ENCODE measurements at places on chromosomes 3 and 15.

- DNase-seq = no peak
Observed at GRCh38 chr3:141828890-141829289, 47.6 kb upstream of the ATP1B3 start.

DNA sequence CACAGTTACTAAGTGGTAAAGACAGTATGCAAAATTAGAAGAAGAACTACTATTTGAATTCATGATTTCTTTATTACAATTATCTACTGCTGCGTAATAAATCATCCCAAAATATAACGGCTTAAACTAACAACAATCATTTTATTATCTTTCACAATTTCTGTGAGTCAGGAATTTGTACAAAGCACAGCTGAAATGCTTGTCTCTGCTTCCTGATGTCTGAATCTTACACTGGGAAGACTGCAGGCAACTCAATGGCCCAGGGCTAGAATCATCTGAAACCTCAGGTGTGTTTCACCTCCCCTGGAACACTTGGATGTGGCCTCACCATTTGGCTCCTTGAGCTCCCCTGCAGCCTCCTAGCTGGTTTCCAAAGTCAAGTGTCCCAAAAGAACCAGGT lies 145.1 kb downstream of the MAGI1 start:
- DNase-seq = no peak

DNA sequence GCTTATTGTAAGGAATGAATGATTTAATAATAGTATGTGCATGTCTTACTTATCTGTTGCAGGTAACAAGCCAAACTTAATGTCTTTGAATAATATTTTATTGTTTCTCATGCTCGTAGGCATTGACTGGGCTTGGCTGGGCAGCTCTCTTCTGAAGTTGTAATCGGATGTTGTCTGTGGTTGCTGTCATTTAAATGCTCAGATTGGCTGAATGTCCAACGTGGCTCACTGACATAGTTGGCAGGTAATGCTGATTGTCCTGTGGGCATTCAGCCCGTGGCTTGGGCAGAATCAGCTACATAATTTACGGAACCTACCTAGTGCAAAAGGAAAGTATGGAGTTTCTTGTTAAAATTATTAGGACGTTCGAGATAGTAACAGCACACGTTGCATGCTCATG lies 297.4 kb upstream of the GBE1 start:
- DNase-seq = no peak

DNA sequence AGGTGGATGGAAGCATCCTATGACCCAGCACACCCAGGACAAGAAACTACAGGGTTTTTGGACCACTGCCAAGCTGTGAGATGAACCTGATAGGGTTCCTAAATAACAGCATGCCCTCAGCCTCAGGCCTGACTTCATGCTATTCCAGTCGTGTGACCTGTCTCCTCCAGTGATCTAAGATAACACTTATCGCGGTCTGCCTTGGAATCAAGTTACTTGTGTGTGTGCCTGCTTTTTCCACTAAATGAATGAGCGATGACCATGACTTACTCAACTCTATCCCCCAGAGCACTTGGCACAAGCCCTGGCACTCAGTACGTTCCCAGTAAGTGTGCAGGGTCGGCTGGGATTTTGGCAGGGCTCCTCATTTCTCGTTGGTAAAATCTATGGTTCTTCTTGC lies 172.7 kb upstream of the TP63 start:
- DNase-seq = no peak

- DNase-seq = no peak
Observed at GRCh38 chr15:82168296-82168695, 94.2 kb downstream of the EFL1 start.

GRCh38 chr15:49155834-49156627 lies 632 bp upstream of the COPS2 start:
- DNase-seq = peak; percentile 5

DNA sequence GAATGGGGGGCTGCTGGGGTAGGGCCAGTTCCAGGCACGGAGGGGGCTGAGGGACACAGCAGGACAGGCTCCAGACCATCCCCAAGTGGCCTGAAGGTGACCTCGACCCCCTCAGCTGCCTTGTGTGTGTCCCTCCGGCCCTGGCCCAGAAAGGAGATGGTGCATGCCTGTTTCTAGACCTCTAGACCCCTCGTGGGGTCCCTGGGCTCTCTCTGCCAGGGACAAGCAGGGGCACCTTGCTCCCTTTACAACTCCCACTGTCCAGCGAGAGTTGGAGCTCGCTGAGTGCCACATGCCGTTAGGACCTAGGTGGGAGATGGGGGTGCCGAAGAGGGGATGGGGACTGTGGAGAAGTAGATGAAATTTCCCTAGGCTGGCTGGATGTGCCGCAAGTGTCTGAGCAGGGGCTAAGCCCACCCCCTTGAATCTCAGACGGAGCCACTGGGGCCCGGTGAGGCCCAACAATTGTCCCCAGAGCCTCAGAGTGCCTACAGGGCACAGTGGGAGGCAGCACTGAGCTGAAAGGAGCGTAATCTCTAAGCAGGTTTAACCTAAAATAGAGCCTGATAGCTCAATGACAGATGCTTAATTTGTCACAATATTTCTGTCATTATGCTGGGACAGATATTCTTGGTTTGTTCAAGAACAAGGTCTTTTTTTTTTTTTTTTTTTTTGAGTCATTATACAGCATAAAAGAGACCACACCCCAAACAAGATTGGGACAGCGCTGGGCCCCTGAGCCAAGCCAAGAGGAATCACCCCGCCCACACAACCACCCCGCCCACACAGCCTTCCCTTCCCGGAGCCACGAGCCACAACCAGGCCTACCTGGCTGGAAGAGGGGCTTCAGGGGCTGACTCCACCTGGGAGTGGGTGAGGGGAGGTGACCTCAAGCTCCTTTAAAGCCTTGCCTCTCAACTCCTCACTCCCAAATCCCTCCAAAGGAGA lies 23.6 kb upstream of the KLF13 start:
- peak; percentile 38 for DNase-seq

DNA sequence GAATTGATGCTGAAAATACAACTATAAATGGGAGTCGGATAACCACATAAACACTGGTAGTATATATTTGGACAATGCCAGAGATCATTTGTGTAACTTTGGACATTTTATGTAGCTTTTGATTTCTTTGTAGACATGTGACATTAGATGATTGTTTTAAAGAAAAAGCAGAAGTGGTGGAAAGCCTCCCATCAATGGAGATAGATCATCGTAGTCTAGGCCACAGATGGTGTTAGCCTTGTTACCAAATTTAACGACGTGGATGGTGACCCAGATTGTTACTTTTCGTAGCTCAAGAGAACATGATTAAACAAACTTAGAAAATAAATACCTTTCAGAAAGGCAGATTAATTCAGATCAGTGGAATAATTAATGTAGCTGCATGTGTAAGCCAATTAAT lies 8.8 kb downstream of the CACNA1D start:
- no peak for DNase-seq

- no peak for DNase-seq
Observed at GRCh38 chr15:75306188-75306587, 23.6 kb downstream of the GOLGA6D start.

DNA sequence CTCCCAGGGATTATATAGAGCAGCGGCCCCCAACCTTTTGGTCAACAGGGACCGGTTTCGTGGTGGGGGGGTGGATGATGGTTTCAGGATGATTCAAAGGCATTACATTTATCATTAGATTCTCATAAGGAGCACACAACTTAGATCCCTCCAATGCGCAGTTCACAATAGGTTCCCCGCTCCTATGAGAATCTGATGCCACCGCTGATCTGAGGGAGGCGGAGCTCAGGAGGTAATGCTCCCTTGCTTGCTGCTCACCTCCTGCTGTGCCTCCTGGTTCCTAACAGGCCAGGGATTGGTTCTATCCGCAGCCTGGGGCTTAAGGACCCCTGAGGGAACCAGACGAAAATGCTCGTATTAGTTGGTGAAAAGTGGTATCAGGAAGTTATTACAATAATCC lies 1.3 kb upstream of the HACD2 start:
- peak; percentile 8 for DNase-seq

DNA sequence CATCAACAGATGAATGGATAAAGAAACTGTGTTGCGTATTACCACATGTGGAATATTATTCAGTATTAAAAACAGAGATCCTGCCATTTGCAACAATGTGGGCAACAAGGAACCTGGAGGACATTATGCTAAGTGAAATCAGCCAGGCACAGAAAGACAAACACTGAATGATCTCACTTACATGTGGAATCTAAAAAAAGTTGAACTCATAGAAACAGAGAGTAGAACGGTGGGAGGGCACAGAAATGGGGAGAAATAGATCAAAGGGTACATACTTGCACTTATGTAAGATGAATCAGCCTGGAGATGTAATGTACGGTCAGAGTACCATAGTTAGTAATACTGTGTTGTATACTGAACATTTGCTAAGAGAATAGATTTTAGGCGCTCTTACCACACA lies 29.8 kb upstream of the MUC13 start:
- no peak for DNase-seq

DNA sequence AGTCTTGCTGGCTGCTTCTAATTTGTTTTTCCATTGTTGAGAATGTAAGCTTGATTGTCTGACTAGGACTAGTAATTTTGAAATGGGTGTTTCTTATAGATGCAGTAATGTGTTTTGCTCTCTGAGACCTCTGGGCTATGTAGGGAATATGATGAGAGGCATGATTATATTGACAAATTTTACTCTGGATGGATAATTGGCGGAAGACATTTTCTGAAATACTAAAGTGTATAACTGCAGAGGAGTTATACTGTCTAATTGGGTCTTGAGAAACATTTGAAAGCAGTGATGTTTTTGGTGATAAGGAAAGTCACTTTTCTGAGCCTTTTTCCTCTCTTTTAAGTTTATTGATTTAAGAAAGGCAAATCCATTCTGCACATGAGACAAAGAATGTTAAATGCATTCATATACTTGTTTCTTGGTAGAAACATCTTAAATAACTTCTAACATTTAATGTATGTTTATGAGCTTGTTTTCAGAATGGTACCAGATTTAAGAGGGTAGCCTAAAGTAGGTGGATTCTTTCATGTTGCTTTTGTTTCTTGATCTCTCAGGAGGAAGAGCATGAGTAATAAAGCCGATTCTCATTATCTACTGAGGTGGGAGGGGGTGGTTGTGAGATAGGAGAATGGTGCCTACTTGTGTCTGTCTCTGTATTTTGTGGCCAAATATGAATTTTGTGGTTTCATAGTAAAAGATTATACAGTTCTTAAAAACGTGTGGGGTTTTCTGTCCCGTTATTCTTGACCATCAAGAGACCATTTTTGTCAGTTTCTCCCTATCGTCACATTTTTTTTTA lies 2.0 kb downstream of the ATP2C1 start:
- DNase-seq = no peak

DNA sequence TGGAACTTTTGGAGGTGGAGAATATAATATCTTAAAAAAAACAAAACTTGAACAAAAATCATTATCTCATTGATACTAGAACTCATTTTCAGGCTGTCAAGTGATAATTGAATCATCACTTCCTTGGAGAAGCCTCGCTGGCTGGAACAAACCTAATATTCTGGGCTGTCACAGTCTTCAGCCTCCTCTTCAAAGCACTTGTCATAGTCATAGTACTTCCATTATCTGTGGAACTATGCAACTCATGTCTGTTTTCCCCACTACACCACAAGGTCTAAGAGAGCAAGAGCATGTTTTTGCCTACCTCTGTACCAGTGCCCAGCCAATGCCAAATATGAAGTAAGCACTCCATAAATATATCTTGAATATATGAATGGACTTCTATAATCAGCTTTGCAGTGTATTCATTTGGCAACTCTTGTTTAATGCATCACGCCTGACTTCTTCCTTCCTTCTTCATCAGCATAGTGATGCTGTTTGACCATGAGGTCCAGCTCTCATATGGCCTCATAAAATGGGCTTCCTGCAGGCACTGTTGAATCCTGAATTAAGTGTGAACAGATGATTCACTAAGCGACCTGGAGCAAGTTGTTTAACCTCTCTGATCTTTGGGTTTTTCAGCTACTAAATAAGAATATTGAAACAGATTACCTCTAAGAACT lies 86.6 kb upstream of the SNRK start:
- DNase-seq = no peak

- no peak for DNase-seq
Observed at GRCh38 chr3:25283613-25284012, 144.4 kb upstream of the RARB start.

DNA sequence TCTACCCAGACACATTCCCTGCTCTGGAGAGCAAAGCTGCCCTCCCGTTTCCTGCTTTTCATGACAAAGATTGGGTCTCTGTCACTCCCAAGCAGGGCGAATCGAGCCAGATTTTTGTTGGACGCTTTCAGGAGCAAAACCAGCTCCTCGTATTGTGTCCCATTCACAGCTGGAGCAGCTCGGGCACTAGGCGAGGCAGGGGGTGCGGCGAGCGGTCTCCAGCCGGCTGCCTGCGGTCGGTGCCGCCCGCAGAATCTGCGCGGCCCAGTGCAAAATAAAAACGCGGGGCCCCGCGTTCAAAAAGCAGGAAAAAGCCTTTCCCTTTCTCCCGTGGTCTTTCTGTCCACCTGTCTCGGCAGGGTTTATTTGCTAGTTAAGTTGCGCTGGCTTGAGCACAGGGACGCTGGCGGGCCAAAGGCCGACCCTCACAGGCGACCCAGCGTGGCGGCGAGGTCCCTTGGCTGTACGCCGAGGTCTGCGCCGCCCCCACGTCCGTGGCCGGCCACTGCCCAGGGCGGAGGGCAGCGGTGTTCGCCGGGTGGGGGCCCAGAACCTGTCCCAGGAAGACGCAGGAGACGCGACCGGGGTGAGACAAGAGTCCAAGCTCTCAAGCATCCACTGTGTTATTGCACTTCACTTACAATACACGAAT lies 71.2 kb downstream of the CYP19A1 start:
- DNase-seq = no peak

DNA sequence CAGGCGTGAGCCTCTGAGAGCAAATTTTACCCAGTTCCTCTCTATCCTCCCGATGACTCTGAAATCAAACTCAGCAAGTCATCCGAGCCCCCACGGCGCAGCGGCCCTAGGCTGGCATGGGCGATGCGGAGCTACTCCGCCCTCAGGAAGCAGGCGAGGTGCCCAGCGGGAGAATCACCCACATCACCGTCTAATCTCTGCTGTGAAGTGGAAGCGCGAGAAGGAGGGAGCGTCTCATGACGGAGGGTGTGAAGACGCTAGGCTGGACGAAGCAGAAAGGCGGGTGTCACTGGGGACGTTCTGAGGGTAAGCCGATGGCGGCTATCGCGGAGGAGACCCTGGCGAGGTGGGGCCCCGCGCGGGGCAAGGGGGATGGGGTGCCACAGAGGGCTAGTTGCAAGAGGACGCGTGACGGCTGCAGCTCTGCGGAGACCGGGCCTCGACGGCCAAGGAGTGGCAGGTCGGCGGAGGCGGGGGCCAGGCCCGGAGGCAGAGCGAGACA lies 9.1 kb upstream of the GNAI2 start:
- no peak for DNase-seq

GRCh38 chr15:98682992-98683701 lies 34.8 kb downstream of the IGF1R start:
- no peak for DNase-seq

- no peak for DNase-seq
Observed at GRCh38 chr3:142086581-142087090, 62.7 kb downstream of the TFDP2 start.

- no peak for DNase-seq
Observed at GRCh38 chr3:181757694-181758306, 46.1 kb downstream of the SOX2 start.

DNA sequence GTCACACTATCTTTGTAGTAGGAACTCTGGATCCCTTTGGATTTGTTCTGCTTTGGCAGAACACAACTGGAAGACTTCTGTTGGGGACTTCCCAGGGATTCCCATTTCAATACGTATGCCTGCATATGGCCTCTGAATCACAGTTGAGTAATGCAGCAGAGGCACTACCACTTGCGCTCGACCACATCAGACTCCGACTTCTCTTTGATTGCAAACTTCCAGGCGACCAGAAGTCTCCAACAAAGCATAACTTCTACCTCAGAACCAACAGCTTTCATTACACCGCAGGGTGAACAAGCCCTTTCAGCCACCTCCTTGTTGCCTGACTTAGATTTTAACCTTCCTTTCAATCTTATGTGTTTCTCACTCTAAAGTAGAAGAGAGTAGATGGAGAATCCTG lies 924.4 kb downstream of the IGSF11 start:
- DNase-seq = no peak
